ENCODE measurements at places on chromosomes 5 and 9. TPM values are rescaled to one million over a fixed set of nuclear protein-coding genes. Genes with fewer than 3 reads are reported as not detected.

PDGFRB gene
- under 0.01 TPM for total RNA-seq

FAM153A gene
- total RNA-seq: 1.3 TPM

FBP2 gene
- not detected for total RNA-seq

PRSS3 gene
- 48.0 TPM for total RNA-seq

Data from tracheal epithelial cell (primary cell).